NCI-H510A treated with DMSO at 0.1 percent for 48 hours (cell line): ENCODE measurements at places on chromosomes 5 and 9.
A peak's percentile ranks its signal among the peaks of the same experiment; 100 is the strongest.

- no peak for DNase-seq
Observed at GRCh38 chr5:127705120-127705892, 2.1 kb downstream of the CCDC192 start.

DNA sequence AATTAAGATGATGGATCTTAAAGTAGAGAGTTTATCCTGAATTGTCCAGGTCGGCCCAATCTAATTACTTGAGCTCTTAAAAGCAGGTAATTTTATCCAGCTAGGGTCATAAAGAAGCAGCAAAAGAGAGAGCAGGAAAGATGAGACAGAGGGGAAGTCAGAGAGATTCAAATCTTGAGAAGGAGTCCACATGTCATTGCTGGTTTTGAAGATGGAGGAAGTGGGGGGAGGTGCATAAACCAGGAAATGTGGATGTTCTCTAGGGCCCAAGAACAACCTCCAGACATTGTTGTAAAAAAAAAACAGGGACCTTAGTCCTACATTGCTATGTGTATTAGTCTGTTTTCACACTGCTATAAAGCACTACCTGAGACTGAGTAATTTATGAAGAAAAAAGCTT lies 66.4 kb downstream of the SLCO4C1 start:
- no peak for DNase-seq

GRCh38 chr5:5165541-5166002 lies 25.4 kb downstream of the ADAMTS16 start:
- DNase-seq = no peak

DNA sequence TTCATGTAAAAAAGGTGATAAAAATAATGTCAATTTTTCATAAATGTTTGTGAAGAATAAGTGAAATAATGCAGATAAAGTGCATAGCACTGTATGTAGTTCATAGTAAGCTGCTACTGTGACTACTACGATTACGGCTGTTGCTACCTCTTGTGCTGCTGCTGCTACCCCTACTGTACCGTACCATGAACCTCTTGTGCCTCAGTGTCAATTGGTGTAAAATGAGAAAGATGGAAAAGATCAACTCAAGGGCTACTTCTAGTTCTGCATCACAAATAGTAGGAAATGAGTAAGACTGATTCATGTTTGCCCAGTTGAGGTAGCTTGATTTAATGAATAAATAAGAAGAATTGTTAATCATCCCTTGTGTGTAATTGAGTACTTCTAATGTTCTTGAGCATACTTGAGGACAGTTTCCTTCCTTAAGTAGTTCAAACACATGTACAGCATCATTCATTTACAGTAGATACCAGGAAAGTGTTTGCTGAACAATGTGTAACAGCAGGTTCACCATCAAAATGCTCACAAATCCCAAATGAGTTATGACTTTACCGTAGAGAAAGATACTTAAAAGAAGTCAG lies 200.0 kb upstream of the ATP10B start:
- no peak for DNase-seq

- DNase-seq = no peak
Observed at GRCh38 chr5:100641833-100642232, 106.7 kb downstream of the FAM174A start.

GRCh38 chr5:124980163-124980941 lies 233.9 kb upstream of the ZNF608 start:
- no peak for DNase-seq

DNA sequence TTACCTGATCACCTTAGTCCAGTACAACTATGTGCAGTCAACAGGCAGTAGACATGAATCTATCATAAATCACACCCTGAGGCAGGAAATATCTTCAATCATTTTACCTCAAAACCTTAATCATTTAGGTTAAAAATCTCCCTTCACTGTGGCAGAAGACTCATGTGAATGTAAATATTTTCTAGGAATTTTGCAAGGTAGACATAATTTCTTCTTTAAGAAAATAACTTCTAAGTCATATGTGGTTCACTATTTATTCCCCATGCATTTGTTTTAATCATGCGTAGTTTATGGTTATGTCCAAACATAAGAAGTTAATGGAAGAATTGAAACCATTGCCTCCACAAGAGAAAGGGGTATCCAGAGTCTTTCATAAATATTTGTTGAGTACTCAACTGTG lies 97.0 kb downstream of the HMHB1 start:
- no peak for DNase-seq

DNA sequence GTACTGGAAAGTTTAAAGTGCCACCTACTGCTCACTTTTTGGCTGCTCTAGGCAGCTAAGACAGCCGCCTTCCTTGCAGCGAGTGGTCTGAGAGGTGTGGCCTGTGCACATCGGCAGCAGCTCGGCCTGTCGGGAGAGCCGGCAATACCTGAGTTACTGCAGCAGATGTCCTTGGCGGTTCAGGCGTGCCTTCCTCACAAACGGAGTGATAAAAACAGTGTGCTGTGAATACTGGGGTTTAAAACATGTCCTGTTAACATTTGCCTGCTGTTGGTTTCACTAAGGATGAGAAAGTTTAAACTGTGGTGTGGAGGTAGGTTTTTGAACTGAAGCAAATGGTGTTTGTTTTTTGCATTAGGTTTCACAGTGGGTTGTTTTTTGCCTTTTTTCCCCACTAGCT lies 12.9 kb downstream of the TRAF2 start:
- no peak for DNase-seq

DNA sequence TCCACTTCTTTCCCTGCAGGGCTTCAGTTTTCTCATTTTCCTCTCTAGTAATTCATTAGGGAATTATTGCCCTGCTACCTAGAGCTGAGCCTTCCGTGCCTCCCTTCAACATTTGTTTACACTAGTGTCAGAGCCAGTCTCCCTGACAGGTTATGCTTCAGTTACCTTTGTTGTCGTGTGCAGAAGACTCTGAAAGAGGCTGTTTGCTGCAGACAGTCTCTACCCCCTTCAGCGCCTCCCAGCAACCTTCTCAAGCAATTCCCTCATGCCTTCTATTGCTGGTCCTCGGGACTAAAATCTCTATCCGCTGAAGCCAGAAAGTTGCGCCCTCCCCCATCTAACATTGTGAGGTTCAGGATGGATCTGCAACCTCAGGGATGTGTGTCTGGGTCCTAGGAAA lies 12.8 kb downstream of the RALGPS1 start:
- peak; percentile 88 for DNase-seq

DNA sequence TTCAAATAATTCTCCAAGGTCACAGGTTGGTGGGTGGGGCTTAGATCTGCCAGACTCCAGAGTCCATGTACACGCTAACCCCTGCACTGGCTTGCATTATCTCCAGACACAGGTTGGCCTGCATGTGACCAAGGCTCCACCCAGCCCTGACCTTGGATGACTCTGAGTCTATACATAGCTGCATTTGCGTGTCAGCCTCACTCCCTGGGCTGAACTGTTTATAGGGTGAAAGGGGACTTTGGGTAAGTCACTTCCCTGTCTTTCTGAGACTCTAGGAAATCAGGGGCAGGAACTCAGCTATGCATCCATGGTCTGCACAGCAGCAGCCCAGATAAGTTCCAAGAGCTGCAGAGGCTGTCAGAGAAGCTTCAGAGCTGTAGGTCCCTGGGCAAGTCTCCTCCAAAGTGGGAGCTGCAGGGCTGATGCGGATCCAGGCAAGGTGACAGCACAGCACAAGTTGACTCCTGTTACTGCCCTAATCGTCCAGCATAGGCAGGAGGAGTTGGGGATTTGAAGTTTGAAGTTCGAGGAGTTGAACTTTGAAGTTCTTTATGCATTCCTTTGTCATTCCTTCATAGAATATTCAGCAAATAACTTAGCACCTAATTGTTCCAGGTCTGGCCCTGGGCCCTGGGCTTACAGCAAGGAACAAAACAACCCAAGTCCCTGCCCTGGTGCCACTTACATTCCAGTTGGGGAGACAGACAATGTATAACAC lies 53.4 kb downstream of the SLC22A5 start:
- no peak for DNase-seq

- DNase-seq = no peak
Observed at GRCh38 chr5:122727112-122727541, 47.8 kb upstream of the SNX2 start.

DNA sequence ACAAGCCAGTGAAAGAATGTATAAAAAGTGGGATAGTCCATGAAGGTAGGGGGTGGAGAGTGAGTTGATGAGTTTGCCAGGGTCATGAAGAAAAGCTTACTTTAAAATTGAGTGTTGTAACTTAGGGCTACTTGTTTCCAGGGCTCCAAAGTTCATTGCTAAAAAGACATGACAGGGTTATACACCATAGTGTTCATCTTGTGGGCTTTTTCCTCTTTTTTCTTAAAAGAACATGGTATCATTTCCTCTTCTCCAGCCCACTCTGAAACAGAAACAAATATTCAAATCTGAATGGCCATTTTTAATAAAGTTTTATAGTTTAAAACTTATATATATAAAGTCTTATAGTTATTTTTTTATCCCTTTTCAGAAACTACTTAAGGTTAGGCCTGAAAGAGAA lies 115.7 kb upstream of the SMC2 start:
- DNase-seq = no peak

GRCh38 chr9:79656169-79656568 lies 84.4 kb downstream of the TLE4 start:
- DNase-seq = no peak

GRCh38 chr9:14179449-14179848 lies 134.5 kb downstream of the NFIB start:
- DNase-seq = peak; percentile 22

DNA sequence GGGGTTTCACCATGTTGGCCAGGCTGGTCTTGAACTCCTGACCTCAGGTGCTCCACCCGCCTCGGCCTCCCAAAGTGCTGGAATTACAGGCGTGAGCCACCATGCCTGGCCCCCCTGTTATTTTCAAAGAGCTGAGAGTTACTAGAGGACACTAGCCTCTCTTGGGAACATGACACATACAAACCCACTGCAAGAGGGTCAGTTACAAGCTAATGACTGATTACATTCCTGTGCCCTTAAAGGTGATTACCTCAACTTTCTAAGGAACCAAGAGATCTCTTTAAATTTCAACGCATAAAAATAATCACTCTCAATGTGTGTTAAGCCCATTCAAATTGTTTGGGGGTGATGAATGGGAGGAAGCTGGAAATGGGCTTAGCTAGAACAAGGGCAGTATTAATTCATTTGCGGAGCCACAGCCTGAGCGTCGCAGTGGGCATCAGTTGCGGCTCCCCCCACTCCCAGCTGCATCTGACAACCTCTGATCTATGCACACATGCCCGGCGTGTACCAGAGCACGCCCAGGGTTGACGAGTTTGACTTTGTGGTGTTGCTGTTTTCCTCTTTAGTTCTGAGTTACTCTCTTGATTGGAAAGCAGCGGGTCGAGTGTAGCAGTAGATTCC lies 146.9 kb downstream of the GOLPH3 start:
- no peak for DNase-seq

DNA sequence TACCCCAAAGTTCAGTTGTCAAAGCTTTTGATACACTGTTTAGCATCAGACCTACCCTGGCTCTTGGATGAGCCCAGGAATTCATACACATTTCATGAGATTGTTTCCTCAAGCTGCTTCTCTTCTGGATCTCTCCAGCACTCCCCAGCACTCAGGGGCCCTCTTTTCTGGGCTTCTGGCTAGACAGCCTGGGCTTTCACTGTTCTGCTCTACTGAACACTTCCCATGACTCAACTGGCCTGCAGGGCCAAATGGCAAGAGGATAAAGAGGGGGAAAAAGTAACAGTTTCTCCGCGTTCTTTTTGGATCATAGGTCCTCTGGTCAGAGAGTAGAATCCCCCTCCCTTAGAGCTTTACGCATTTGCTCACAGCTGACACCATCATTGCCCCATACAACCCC lies 20.9 kb upstream of the LURAP1L start:
- no peak for DNase-seq

DNA sequence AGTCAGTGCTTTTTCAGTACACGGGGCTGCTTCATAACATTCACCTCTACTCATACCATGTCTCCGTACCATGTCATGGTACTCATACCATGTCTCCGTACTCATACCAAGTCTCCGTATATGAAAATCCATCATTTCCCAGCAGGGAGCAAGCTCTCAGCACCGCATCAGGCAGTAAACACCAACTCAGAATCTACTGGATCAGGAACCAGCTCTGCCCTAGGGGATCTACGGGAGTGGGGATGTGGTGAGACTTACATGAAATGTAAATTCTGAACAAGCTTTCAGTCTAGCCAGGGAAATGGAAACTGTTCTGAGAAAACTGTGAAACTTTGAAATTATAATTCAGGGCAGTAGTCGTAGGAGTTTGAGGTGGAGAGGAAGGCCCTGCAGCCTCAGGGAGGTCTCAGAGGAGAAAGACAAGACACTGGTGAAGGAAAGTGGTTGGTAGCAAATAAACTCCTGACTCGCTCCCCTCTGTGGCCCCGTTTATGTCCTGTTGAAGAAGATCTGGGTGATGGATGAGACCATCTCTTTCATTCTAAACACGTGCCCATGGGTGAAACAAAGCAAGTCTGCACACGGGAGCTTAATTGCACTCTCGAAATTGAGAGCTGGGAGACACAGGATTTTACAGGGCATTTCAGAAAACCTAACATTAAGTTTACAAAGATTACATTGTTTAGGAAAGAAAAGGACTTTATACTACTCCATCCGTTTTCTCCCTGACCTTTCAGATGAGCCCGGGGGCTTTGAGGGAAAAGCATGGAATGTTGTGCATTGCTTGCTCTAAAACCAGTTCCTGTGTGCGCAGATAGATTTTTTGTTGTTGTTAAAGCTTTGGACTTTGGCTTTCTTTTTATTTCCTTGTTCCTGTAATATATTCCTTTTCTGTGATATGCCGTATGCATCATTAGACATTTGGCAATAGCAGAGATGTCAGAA lies 26.8 kb downstream of the ACTBL2 start:
- no peak for DNase-seq

- DNase-seq = no peak
Observed at GRCh38 chr5:138900281-138900965, 25.3 kb upstream of the LRRTM2 start.

GRCh38 chr5:112971276-112971675 lies 5.3 kb upstream of the DCP2 start:
- no peak for DNase-seq
